Activated T-cell treated with anti-CD3 and anti-CD28 coated beads, Interleukin-2, amount 50 U/mL, for 72 hours (primary cell): ENCODE measurements at places on chromosomes 6 and 20.

GRCh38 chr6:132666118-132666517 is 7.1 kb upstream of the TAAR1 start:
- DNase-seq: no peak
- no peaks in the 10 kb centered on the region for H3K36me3 ChIP-seq
- peaks cover 4% of the 10 kb centered on the region for H3K4me1 ChIP-seq
- no peak overlapping the region for H3K4me3 ChIP-seq

DNA sequence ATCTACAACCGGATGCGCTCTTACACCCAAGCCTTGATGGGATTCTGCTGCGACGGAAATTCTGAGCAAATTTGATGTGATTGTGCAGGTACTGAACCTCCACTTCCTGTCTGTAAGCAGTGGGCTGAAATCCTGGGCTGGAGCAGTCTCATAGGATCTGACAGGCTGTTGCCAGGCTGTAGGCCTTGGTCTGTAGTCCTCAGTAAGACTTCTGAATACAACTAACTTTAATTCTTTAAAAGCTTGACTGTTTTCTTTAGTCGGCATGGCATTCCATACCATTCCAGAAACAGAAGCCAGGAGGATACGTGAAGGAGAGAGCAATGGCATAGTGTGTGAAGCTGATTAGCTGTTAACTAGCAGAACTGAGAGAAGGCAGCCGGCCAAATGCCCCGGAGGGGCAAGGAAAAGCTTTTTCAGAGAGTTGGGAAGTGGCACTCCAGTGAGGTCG is 68.3 kb downstream of the ADTRP start:
- H3K27ac ChIP-seq: peak overlapping the region; percentile 100
- peaks cover 20% of the 10 kb centered on the region for H3K36me3 ChIP-seq
- H3K27me3 ChIP-seq: no peaks in the 10 kb centered on the region
- H3K4me3 ChIP-seq: peak overlapping the region; percentile 94
- DNase-seq: peak; percentile 67

GRCh38 chr6:155069543-155069942 is 74.4 kb downstream of the TIAM2 start:
- H3K4me3 ChIP-seq: no peak overlapping the region
- H3K36me3 ChIP-seq: no peaks in the 10 kb centered on the region

DNA sequence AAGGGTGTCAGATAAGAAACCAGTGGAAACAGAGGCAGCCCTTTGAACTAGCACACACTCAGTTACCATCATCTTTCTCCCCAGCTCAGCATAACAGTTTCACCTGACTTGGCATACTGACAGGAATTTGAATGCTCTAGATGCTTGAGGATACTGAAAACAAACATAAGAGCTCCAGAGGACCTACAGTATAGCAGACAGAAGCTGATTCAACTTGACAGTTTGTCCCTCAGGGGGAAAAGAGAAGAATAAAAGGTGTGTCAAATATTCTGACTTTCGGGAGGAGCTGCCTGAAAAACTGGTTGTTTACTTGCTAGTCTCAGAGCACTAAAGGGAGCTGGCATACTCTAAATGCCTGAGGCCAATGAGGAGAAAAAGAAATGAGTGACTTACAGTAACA is 35.1 kb downstream of the EYS start:
- H3K36me3 ChIP-seq: peaks cover 2% of the 10 kb centered on the region
- H3K4me1 ChIP-seq: no peaks in the 10 kb centered on the region
- no peaks in the 10 kb centered on the region for H3K27me3 ChIP-seq
- no peak overlapping the region for H3K4me3 ChIP-seq

DNA sequence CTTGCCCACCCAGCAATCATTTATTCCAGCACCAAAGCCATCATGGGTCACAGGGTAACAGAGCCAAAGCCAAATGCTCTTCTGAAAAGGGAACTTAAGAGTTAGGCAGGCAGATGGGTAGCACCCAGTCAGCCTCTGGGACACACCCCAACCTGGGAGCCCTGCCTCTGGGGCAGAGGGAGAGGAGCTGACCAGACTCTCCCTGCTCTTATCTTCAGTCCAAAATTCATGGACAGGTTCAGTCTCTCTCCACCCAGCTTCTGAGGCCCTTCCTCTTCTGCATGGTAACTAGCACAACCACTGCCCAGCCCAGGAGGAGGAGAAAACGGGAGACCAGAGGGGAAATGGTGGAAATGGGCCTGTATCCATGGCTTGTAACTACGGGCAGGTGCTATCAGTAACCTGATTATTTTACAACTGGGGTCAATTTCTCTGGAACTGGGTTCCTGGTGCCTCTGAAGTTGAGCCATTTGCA is 105.4 kb downstream of the NOL4L start:
- no peak overlapping the region for H3K27ac ChIP-seq
- peaks cover 41% of the 10 kb centered on the region for H3K4me1 ChIP-seq
- no peak for DNase-seq
- no peak overlapping the region for H3K4me3 ChIP-seq
- no peaks in the 10 kb centered on the region for H3K27me3 ChIP-seq

GRCh38 chr6:170066679-170067078 is 224.2 kb downstream of the DLL1 start:
- H3K27me3 ChIP-seq: peaks cover 6% of the 10 kb centered on the region
- DNase-seq: no peak
- peaks cover 2% of the 10 kb centered on the region for H3K36me3 ChIP-seq
- no peak overlapping the region for H3K27ac ChIP-seq
- no peak overlapping the region for H3K4me3 ChIP-seq

DNA sequence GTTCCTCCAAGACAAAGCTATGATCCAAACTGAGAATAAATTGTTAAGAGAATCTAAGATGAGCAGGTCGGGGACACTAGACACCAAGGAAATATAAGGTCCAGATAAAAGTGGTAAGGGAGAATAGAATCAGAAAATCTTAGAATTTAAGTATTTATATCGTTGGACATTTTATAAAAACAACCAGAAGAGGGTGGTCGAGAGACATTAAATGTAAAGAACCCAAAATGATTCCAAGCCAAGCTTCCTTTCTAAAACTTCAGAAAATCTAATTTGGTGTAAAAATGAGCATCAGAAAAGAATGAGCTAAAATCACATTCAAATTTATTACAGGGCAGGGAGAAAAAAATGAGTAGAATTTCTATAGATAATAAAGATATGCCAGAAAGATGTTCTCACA is 97.8 kb upstream of the OGFRL1 start:
- no peak overlapping the region for H3K27ac ChIP-seq
- peaks cover 21% of the 10 kb centered on the region for H3K27me3 ChIP-seq
- no peak for DNase-seq
- H3K4me1 ChIP-seq: no peaks in the 10 kb centered on the region
- no peaks in the 10 kb centered on the region for H3K36me3 ChIP-seq

GRCh38 chr6:10725044-10725443 is 2.2 kb downstream of the TMEM14C start:
- DNase-seq: no peak
- H3K27ac ChIP-seq: no peak overlapping the region
- peaks cover 3% of the 10 kb centered on the region for H3K36me3 ChIP-seq
- peak overlapping the region; percentile 46 for H3K4me3 ChIP-seq

GRCh38 chr20:19095762-19096161 is 116.7 kb upstream of the SLC24A3 start:
- no peaks in the 10 kb centered on the region for H3K4me1 ChIP-seq
- H3K4me3 ChIP-seq: no peak overlapping the region
- H3K27ac ChIP-seq: no peak overlapping the region
- H3K36me3 ChIP-seq: no peaks in the 10 kb centered on the region
- DNase-seq: no peak

- H3K27me3 ChIP-seq: peaks cover 85% of the 10 kb centered on the region
- H3K4me1 ChIP-seq: peaks cover 18% of the 10 kb centered on the region
- H3K4me3 ChIP-seq: no peak overlapping the region
- no peak overlapping the region for H3K27ac ChIP-seq
These were observed 120.5 kb downstream of the TRIM27 start for GRCh38 chr6:28803337-28803709.

DNA sequence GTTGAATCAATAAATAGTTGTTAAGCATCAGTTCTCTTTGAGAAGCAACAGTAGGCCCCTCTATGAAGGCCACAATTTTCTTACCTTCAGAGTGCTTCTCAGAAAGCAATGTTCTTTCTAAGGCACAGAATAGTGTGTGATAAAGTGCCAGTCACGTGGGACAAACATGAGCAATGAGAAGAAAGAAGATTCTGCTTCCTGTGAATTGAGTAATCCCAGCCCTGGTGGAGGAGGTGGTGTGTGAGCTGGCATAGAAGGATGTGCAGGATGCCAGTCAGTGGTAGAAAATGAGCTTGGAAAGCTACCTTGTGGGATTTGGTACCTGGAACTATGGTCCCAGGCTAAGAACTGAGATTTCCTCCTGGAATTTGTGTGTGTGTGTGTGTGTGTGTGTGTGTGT is 21.7 kb downstream of the KIZ start:
- no peaks in the 10 kb centered on the region for H3K27me3 ChIP-seq
- no peak overlapping the region for H3K4me3 ChIP-seq
- peaks cover 3% of the 10 kb centered on the region for H3K36me3 ChIP-seq
- no peak overlapping the region for H3K27ac ChIP-seq
- peaks cover 4% of the 10 kb centered on the region for H3K4me1 ChIP-seq

DNA sequence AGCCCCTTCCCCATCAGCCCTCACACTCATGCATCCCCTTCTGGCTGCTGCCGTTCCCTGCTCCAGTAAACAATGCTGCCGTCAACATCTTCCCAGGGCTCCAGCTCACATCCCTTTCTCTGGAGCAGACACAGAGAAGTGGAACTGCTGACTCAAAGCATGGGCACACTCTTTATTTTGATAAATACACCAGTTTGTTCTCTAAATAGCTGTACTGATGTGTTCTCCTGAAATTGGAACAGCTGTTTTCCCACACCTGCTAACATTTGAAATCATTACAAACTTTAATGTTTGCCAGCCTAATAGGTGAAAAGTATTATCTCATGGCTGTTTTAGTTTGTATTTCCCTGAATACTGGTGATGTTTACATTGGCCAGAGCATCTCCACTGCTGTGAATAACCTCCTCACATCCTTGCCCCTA is 102.1 kb upstream of the NXT1 start:
- no peaks in the 10 kb centered on the region for H3K36me3 ChIP-seq
- no peak overlapping the region for H3K27ac ChIP-seq
- no peak overlapping the region for H3K4me3 ChIP-seq
- no peak for DNase-seq
- peaks cover 6% of the 10 kb centered on the region for H3K27me3 ChIP-seq

DNA sequence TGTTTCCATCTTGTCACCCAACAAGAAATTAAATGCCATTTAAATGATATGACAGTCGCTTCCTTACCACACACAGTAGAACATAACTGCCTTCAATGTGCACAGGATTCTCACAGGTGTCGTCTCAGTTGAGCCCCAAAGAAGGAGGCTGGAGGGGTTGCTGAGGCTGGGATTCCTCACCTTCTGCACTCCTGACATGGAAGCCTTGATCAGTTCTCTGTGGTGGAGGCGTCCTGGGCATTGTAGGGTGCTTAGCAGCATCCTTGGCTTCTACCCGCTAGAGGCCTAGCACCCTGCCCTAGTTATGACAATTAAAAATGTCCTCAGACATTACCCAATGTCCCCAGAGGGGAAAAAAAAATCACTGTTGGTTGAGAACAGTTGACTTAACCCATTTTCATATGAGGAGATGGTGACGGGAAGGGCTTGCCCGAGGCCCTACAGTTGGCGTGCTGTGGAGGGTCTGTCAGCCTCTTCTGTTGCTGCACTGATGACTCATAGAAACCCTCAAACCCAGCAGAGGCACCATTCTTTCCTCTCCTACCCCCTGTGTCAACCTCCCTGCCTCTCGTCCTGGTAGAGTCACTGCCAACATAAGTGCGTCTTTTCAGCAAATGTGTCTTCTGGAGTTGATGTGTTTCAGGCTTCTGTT is 19.3 kb upstream of the ZNF831 start:
- H3K4me3 ChIP-seq: peak overlapping the region; percentile 90
- H3K4me1 ChIP-seq: peaks cover 63% of the 10 kb centered on the region
- no peaks in the 10 kb centered on the region for H3K27me3 ChIP-seq
- H3K36me3 ChIP-seq: peaks cover 12% of the 10 kb centered on the region
